Stimulated activated CD4-positive, alpha-beta T cell treated with anti-CD3 and anti-CD28 coated beads, Interleukin-2, amount 100 ng/mL, for 24 hours (primary cell): ENCODE measurements at places on chromosomes 13 and 19.
A peak's percentile ranks its signal among the peaks of the same experiment; 100 is the strongest.

- DNase-seq = no peak
These were observed 42.6 kb upstream of the ZDHHC20 start for GRCh38 chr13:21501686-21502085.

GRCh38 chr19:340620-341385 is 3.8 kb downstream of the MIER2 start:
- DNase-seq = no peak

GRCh38 chr19:49689133-49690078 is at the start of gene ADM5:
Gene ADM5 (plus strand): TSS chr19:49689594. CDS start chr19:49689838, 244 bp downstream.
- DNase-seq = peak; percentile 49

DNA sequence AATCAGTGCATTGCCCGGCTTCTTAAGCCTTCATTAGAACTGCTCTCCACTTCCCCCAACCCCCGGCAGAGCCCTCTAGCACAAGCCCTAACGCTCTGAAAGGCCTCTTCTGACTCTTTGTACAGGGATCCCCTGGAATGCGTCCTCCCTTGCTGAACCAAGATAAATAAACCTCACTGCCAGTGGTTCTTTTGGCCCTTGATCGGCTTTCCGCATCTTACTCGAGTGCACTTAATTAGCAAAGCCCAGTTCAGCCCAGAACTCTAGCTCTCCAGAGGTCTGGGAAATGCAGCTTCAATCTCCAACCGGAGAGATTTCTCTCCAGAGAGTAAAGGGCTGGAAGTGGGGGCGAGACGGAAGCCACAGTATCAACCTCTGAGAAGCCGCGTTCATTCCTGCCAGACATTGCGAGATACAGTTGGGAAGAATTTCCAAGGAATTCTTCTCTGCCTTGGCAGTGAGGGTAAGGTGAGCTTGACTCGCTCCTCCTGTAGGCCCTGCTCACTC is 8.7 kb upstream of the ZNF444 start:
- no peak for DNase-seq

DNA sequence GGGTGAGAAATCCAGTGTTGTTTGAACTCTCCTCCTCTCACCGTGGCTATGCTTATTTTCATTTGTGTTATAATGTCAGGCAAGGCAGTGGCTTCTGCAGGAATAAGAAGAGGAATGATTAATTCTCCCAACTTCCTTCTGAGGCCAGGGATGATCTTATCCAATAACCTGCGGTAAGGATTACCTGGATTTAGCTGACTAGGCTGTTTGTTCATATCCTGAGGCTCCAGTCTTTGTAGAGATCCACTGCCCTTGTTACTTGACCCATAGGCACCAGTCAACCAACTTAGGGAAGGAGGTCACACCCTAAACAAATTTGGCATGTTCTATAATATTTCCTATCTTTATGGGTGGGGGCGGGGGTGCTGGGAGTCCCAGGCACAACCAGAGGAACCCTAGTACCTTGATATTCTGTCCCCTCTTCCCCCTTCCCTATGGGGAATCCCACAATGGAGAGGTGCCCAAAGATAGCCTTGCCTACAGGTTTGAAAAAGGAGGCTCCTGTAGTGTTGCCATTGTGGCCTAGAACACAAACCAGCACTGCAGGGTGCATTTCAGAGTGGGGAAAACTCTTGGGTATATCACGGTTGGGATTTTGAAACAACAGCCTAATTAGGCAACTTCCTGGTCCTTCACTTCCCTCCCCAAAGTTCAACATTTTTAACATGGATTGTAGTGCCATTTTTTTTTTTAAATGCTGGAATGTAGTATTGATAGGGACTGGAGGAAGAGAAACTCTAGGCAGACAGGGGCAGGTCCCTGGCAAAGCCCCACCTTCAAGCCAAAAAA is 977.5 kb upstream of the SPRY2 start:
- no peak for DNase-seq

DNA sequence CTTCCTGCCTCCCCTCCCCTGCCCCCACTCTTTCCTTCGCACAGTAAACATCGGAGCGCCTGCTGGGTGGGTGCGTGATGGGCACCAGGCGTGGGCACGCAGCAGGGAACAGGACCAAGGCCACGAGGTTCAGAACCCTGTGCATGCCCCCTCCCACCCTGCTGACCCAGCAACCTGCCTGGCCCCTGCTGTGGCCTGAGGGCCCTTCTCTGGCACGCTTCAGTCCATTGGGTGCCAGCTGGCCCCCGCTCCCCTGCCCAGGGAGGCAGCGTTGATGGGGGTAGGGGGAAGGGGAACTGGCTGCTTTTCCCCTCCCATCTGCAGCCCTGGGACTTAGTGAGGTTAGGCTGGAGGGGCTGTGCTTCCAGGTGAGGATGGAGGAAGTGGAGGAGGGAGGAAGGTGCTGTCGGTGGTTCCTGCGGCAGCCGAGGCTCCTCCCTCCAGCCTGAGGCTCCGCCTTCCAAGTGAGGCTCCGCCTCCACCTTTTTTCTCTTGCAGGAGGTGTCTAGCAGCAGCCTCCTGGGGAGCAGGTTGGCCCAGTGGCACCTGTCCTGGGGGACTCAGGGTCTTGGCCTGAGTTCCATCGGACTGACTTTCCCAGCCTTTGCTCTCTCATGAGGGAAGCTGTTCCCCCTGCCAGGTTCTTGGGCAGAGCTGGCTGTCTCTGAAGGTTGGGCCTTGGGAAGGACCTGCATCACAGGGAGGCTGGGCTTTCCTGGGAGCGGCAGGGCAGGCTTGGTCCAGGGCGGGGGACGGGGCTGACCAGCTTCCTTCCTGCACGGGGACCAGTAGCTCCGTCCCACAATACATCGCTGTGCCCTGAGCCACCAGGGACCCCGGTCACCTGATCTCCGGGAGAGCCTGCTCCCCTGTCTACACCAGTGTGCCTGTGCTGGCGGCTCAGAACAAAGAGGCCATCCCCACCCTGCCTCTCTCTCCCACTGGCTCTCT is 7.3 kb downstream of the PIAS4 start:
- DNase-seq = peak; percentile 62

GRCh38 chr13:98787996-98788395 is 35.5 kb upstream of the SLC15A1 start:
- no peak for DNase-seq

- DNase-seq = no peak
These were observed 71.2 kb downstream of the WASF3 start for GRCh38 chr13:26628706-26629105.

- no peak for DNase-seq
These were observed 5.8 kb upstream of the TLE5 start for GRCh38 chr19:3068071-3068470.

- no peak for DNase-seq
These were observed at the start of gene CPAMD8 for GRCh38 chr19:17026706-17027534. Gene CPAMD8 (minus strand): TSS chr19:17026810. CDS start chr19:17026642, 168 bp downstream.

GRCh38 chr13:93925990-93926389 is 553.5 kb downstream of the DCT start:
- no peak for DNase-seq

DNA sequence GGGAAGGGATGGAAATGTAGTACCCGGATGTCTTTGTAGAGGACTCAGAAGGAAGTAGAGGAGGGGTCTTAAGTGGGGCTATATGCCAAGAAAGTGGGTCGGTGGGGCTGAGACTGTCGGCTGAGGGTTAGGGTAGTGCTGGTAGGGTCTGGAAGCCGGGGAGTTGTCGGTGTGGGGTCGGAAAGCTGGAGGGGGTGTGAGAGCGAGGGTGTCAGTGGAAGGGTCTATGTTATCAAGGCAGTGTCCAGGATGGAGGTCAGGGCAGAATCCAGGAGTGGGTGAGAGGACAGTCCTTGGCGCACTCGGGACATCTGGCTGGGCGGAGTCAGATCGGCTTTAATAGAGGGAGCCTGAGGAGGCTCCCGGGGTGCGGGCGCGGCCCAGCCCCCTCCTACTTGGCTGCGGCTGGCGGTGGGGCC is 1.7 kb downstream of the HSPB6 start:
- no peak for DNase-seq

GRCh38 chr13:27772651-27773425 is 19.4 kb upstream of the GSX1 start:
- DNase-seq = no peak
